Progenitor cell of endocrine pancreas (in vitro differentiated cells): ENCODE measurements at places on chromosomes 2 and 18.

DNA sequence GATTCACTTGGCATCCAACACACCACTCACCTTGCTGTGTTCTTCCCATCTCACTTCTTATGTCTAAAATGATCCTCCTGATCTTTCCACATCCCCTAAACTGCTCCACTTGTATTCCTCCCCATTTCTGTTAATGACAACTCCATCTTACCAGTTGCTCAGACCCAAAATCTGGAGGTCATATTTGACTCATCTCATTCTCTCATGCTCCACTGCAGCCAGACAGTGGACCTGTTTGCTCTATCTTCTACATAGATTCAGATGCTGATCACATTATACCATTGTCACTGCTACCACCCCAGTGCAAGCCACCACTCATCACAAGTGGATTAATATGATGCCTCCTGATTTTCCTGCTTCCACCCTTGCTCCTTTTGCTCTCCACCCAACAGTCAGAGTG is 7.9 kb upstream of the NABP1 start:
- no peak for DNase-seq

GRCh38 chr2:85015653-85016360 is 44.8 kb downstream of the KCMF1 start:
- no peak for DNase-seq

- DNase-seq, result peak; percentile 30
Measured at GRCh38 chr2:208179028-208179609, 10.7 kb downstream of the C2orf80 start.

- no peak for DNase-seq
Measured at GRCh38 chr2:222915092-222915957, 54.5 kb downstream of the ACSL3 start.

- DNase-seq, result no peak
Measured at GRCh38 chr18:59565957-59566356, 131.3 kb downstream of the CCBE1 start.

- DNase-seq, result no peak
Measured at GRCh38 chr2:205752924-205753323, 70.6 kb downstream of the NRP2 start.

GRCh38 chr2:123747326-123747725 is 277.8 kb upstream of the CNTNAP5 start:
- DNase-seq, result no peak

GRCh38 chr2:85718009-85718391 is 23.8 kb downstream of the GNLY start:
- no peak for DNase-seq

DNA sequence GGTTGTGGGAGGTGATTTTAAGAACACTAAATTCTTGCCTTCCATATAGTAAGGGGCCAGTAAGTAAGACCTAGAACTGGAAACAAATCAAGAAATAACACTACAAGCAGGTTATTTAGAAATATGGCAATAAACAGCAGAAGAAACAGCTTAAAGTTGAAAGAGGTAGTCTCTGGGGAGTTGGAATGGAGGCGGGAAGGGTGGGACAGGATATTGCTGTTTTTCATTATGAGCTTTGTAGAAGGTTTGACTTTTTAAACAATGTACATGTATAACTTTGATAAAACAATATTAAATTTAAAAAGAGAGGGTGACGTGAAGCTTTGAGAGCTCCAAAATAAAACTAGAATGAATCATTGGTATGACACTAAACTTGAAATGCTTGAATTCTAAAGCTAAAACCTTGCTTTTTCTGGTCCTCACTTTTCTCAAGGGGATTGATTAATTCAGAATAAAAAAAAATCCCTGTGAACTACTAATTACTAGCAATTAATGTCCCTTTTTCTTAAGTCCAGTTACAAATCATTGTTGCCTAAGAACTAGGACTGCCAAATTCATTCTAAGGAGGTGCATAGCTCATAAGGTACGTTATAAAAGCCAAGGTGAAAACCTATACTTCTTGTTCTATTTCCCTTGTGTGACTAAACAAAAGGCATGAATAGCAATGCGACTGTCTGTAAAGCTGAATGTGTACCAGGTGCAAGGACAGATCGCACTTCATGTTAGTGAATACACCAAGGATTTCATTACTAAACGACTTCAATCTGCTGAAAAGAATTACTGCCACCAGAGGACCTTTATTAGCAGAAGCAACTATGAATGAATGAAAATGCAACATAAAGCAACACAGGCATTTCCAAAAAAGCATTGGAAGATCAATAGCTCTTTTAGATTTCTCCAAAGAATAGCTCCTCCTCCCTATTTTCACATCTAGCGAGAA is 177.5 kb downstream of the RBM43 start:
- no peak for DNase-seq

DNA sequence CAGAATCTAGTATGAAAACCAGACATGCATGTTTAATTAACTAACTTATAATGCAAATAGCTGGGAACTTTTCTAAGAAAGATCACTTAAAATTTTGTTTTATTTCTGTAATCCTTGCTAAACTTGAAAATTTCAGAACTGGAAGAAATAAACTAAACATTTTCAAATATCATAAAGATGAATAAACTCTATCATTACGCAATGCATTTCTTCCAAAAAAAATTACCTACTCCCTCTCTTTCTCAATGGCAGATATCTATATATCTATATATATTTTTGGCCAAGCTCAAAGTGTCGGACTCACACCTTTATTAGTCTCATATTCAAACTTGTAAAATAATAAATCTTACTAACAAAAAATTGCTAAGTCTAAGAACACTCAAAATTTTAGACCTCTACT is 158.1 kb downstream of the SLC39A10 start:
- DNase-seq, result no peak

- DNase-seq, result no peak
Measured at GRCh38 chr2:144014103-144014502, 505.8 kb downstream of the ZEB2 start.

DNA sequence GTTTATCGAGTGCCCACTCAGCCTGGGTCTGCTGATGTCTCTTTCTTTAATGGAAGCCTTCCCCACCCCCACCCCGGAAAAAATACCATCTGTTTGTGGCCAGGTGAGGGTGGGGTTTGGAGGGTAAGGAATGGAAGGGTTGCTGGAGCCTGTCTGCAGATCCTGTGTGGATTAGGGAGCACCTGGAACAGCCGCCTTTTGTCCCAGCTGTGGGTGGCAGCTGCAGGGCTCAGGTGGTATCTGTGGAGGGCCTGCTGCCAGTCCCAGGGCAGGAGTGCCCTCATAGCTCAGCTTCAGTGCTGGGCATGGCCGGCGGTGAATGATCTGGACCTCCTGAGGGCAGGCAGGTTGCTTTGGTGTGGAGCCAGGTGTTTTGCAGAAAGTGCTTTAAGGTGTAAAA is 45.3 kb downstream of the IMPA2 start:
- DNase-seq, result no peak

DNA sequence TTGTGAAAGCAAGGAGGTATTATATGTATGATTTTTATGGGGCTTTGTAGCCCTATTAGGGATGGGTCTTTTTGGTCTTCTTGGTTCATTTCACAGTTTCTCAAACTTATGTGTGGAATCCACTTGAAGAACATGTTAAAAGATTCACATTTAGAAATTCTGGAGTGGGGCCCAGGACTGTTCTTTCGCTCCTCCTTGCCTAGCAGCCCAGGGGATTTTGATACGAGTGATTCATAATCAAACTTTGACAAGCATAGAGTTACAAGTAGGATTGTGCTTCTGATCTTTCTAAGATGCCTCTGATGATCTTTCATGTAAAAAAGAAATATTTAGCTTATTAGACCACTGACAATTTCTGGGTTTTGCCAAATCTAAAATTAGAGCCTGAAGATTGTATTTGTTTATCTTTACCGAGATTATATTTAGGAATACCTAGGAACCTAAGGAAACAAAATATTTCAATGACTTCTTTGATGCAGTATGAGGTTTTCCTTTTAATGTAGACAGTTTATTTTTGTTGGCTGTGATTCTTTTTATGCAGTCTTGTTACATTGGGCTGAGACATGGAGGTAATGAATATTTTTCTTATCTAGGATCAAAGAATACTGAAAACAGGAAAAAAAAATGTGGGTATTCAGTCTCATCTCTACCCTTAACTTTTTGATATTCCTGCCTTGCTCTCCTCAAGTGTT is 324.0 kb downstream of the PARD3B start:
- no peak for DNase-seq

DNA sequence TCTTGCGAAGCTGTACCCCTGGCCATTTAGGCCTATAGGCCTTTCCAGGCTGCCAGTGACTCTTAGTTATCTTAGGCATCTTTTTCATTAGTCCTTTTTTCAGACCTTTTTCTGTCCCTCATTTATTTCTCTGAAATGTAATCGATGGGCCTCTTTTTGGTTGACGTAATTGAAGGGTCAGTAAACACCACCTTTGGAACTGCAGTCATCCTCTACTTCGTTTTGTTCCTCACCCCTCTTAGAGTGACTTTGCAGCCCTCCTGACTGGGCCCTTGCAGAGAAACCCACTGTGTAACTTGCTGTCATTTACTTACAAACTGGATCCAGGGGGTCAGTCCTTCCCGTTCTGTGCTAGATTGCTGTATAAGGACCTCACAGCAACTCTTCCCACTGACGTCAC is 23.2 kb downstream of the CENPO start:
- DNase-seq, result no peak

DNA sequence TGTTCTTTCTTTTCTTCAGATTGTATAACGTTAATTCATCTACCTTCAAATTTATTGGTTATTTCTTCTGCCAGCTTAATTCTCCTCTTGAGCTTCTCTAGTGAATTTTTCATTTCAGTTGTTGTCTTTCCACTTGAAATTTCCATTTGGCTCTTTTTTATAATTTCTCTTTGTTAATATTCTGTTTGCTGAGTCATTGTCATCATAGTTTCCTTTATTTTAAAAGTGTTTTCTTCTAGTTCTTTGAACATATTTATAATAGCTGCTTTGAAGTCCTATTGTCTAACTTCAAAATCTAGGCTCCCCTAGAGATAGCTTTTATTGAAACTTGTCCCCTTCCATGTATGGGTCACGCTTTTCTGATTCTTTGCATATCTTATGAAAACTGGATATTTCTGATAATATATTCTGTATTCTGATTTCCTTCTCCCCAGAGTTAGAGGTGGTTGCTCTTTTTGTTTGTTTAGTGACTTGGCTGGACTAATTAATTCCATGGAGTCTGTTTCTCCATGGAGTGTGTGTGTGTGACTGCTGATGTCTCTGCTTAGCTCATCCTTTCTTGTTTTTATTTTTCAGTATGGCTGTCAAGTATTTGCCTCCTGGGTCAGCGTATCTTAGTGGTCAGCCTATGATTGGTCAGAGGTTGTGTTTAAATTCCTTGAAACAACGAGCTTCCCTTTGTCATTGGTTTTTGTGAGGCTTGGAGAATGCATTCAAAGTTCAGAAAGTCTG is 47.6 kb downstream of the DIS3L2 start:
- no peak for DNase-seq

DNA sequence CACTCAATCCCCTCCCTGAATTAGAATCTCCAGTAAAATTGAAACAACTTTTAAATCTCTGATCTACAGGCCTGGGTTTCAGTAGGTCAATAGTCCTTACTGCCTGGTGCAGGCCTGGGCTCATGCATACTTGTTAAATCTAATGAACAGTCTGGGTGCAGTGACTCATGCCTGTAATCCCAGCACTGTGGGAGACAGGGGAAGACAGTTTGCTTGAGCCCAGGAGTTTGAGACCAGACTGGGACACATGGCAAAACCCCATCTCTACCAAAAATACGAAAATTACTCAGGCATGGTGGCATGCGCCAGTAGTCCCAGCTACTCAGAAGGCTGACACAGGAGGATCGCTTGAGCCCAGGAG is 94.7 kb upstream of the SP3 start:
- no peak for DNase-seq

DNA sequence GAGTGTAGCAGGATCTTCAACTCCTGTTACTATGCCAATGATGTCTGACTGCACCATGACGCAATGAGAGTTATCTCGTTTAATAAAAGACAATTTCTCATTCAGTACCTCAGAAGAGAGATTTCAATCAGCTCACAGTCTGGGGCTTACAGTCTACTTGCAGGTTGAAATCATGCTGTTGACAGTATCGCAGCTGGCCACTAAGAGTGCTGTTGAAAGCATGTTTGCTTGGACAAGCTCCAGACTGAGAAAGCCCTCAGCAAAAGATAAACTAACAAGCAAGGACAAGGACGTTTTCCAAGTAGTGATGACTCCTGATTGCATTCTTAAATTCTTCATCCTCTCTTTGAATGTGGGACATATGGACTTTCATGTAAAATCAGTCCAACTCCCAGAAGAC is 145.2 kb upstream of the SYT4 start:
- no peak for DNase-seq

DNA sequence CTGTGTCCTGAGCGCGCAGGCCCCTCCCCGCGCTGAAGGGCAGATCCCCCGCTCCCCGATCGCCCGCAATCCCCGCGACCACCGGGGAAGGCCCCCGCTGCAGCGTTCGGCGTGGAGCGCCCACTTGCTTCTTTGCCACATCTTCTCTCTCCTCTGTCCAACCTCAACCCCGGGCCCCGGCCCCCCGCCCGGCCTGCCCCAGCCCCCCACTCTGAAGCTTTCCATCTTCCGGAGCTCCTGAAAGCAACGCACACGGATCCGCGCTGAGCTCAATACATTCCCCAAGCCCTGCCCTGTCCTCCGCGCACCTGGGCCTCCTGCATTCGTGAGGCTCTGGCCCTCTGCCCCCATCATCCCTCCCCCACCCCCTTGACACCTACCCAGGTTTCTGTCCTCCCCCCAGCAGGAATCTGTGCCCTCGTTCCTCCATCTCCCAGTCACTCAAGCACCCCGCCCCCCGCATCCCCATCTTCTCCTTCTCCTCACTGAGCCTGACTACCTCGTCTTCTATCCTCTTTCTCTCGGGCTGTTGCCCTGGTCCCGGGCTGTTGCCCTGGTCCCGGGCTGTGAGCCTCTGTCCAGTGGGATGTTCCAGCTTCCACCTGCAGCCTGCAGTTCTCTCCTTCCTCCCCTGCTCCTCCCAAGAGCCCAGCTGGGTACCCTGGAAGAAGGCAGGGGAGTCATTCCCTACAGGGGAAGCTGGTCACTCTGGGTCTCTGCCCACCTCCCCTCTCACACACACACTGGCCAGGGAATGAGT is 7.8 kb downstream of the SPEG start:
- no peak for DNase-seq

- peak; percentile 53 for DNase-seq
Measured at GRCh38 chr2:234288974-234289455, 207.9 kb downstream of the ARL4C start.

DNA sequence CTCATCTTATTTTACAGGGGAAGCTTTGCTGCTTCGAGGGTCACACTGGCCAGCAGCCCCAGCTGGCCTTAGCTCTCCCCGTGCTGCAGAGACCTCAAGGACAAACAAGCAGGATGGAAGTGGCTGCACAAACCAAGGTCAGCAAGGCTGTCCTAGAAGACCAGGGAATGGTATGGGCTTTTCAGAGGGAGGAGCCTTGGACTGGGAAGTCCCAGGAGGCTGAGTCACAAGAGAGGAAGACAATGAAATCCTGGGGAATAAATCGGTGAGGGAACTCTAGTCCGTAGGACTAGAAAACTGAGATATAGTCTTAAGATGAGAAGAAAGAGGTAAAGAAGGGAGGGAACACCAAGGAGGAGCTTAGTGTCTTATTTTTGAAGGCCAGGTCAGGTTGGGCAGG is 15.7 kb downstream of the CREG2 start:
- no peak for DNase-seq

GRCh38 chr2:53632714-53633113 is 134.9 kb upstream of the CHAC2 start:
- no peak for DNase-seq

- DNase-seq, result no peak
Measured at GRCh38 chr2:44943031-44943692, 1.7 kb downstream of the SIX3 start.

GRCh38 chr2:174952607-174953006 is 52.6 kb downstream of the CHN1 start:
- DNase-seq, result no peak
